ENCODE measurements at places on chromosomes 12 and 14. TPM values are rescaled to one million over a fixed set of nuclear protein-coding genes. Genes with fewer than 3 reads are reported as not detected.

TMPRSS12 gene
- total RNA-seq: not detected

KRT74 gene
- not detected for total RNA-seq

GLIPR1L2 gene
- total RNA-seq: 0.13 TPM

DNA sequence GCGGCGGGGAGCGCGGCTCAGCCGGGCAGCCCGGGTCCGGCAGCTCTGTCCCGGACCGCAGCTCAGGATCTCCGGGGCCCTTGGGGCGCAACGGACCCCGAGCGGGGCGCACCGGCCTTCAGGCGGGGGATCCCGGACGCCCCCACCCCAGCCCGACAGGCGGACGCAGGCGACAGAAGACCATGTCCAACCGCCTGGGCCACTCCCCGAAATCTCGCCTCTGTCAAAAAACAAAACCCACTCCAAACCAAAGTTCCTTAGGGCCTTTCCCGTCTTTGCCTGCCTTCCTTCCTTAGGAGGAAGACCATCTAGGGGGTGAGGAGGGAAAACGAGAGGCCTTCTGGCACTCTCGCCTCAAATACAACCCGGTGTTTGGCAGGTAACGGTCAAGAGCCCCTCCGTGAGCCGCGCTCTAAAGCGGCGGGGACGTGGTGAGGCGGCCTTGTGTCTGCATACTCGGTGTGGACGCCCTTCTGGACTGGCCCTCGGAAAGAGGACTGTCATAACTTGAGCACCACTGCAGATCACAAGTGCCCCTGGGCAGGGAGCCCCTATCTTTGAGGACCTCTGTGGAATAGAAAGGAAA, 604 bp downstream of the HCFC2 start:
- DNase-seq: peak; percentile 36

DNA sequence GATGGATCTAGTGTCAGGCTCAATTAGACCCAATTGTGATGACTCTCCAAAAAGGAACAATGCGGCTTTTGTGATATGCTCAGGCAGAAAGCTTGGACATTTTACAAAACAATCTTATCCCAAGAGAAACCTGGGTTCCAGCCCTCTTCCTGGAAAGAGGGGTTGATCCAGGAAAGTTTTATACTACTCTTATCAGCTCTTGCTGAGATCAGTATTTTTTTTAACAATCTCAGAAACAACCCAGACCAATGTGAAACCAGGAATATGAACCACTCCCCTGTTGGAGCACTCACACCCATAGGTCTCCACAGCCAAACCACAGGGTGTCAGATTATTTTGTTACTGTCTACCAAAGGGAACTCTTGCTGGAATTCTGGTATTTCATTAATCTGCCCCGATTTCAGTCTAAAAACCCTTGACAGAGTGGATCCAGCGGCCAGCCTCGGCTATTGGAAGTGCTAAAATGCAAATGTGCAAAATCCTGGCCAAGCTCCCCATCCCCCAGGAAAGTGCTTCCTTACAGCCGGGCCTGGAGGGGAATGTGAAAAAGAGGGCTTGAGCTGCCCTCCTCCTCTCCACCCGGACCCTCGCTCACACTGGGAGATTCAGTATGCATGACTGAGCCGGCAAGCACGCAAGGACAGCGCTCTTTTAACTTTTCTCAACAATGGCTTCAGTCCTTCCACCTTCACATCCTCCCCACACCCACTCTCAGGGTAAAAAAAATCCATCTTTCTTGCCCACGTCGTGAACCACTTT, 4.0 kb downstream of the FBXL14 start:
- no peak for DNase-seq

GRCh38 chr14:95703341-95703740, 10.6 kb downstream of the TCL1A start:
- no peak for DNase-seq
